Endothelial cell (in vitro differentiated cells): ENCODE measurements at places on chromosomes 4 and X. TPM values are rescaled to one million over a fixed set of nuclear protein-coding genes. Genes with fewer than 3 reads are reported as not detected.
A peak's percentile ranks its signal among the peaks of the same experiment; 100 is the strongest.

The ODAPH gene
- total RNA-seq = not detected

The PDLIM3 gene
- 0.67 TPM for total RNA-seq

DNA sequence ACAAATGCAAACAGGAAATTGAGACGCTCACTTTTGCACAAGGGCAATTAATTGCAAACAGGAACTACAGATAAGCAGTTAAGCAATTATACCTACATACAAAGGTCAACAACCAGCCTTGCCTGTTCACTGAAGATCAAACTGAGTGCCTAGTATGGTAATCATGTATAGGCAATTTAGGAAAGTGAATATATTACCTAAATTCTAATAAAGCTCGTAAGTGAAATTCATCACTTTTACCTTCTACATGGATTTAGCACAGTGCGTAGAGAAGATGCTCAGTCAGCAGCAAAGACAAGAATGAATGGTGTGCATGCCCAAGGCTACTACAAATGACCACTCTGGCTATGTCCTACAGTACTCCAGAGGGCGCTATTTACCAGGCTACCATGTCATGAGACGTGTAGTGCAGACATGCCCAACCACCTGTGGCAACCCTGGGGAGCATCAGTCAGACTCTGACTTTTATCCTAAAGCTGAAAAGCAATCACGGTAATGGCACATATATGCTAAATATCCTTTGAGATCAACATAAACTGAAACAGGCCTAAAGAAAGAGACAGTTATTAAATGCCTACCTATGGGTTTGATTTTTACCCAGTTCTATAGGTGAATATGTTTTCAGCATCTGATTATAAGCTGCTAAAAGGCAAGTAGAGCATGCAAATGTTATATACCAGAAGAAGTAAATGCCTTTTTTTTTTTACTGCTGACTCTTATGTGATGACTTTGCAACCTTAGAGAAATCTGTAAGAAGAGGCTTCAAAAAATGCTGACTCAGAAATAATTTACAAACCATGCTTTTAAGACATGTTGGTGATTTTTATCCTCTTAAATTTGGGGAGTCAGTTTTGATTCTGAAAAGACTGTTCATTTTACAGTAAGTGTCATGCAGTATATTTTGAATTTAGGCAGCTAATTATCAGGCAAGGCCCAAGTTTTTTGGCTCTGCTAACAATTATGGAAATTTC is 178.0 kb downstream of the PPP3CA start:
- DNase-seq = peak; percentile 65

The GPR119 gene
- not detected for total RNA-seq

- no peak for DNase-seq
Measured at GRCh38 chr4:173200103-173200884, 31.7 kb downstream of the GALNT7 start.

The CYLC1 gene
- total RNA-seq = not detected

GRCh38 chr4:98932539-98932938 is 3.6 kb upstream of the EIF4E start:
- no peak for DNase-seq

The RPL39 gene
- total RNA-seq = 1,381 TPM

DNA sequence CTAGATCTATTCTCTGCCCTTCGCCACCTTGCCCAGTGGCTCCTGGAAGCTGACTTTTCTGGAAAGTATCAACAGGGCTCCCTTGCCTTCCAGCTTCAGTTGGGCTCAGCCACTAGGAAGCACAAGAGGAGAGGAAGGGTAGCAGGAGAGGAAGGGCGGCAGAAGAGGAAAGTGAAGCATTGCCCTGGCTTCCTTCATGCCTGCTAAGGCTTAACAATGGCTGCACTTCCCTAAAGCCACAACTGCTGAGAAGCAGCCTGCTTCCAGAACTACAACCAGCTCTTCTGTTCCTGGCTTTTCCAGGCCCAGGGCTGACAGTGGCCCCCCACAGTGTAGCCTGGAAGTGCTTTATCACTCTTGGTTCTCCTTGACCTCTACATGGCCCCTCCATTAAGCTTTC is 29.1 kb upstream of the PGM2 start:
- DNase-seq = no peak

The TECRL gene
- total RNA-seq = not detected

- DNase-seq = no peak
Measured at GRCh38 chr4:37304612-37305011, 60.1 kb downstream of the NWD2 start.

The CFAP47 gene
- 0.44 TPM for total RNA-seq

GRCh38 chr4:158914218-158914617 is 145.4 kb downstream of the FNIP2 start:
- no peak for DNase-seq

The CTAG1A gene
- not detected for total RNA-seq

- no peak for DNase-seq
Measured at GRCh38 chrX:100717363-100717762, 14.6 kb downstream of the SYTL4 start.

The EFNB1 gene
- total RNA-seq = 7.8 TPM

DNA sequence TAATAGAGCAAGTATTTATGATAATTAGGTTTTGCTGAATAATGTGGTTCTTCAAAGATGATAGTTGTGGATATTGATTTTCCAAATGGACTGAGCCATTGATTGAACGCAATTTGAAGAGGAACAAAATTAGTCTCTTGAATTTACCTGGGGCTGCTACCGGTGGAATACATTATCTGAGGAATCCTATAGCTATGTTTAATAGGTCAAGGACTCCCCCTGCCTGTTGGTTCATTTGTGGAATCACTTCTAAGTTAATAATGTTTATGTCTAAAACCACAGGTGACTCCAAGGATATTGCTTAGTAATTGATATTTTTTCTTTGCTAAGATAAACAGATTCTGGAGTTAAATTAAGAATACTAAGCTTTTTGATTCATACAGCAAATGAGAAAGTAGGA is 576.0 kb upstream of the PABPC4L start:
- peak; percentile 9 for DNase-seq

- DNase-seq = no peak
Measured at GRCh38 chr4:3404546-3404945, 37.2 kb upstream of the HGFAC start.

The CCDC149 gene
- total RNA-seq = 4.0 TPM

The HPGD gene
- total RNA-seq = 14.6 TPM

- DNase-seq = no peak
Measured at GRCh38 chr4:109977854-109978501, 65.3 kb downstream of the EGF start.

The STEEP1 gene
- 24.2 TPM for total RNA-seq

- DNase-seq = no peak
Measured at GRCh38 chr4:1403177-1403583, 3.1 kb downstream of the NKX1-1 start.

DNA sequence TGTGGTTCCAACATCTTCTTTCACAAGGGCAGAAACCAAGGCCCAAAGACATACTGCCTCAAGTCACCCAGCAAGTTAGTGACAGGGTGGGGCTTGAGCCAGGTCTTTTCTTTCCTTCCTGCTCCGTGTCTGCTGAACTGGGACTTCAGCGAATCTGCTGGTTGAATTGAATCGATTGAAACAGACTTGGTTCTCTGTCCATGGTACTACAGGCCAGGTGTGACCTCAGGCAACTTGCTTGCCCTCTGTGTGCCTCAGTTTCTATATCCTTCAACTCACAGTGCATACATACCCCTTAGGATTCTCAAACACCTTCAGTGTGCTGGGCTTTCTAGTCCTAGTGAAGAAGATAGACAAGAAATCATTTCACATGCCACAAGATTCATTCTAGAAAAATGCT is 2.0 kb upstream of the ABLIM2 start:
- DNase-seq = no peak

DNA sequence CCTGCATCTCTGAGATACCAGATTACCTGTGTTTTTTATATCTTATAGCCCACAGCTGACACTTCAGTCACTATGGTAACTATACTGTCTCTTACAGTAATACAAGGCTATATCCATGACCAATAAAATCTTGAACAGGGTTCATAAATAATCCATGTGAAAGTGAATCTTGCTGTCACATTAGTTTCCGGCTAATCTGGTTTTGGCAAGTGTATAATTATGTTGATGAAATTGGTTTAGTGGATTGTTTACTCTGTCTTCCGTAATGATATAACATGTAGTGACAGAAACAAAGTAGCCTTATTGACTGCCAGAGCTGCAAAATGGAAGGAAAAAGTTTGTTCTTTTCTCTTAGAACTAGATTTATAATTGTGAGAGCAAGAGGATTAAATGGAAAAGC is 686.6 kb upstream of the PABPC4L start:
- no peak for DNase-seq

GRCh38 chrX:44568196-44568595 is 25.5 kb upstream of the FUNDC1 start:
- DNase-seq = no peak

DNA sequence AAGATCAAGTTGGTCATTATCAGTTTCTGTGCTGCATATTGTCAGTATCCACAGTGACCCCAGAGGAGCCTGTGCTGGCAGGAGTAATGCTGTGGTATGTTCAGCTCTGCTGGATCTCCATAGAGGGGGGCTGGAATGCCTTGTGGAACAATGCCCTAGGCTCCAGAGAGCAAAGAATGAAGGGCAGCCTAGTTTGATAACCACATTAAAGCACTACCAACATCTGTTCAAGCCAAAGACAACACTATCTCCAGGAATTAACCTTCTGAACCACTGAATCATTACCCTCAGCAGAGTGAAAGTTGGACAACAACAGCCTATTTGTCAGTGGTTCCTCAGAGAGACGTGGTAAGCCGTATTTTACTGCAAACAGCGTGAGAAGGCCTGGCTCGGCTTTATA is 192.3 kb upstream of the CXorf66 start:
- DNase-seq = no peak

The MAGEA1 gene
- total RNA-seq = not detected

GRCh38 chr4:8910100-8910821 is 38.6 kb upstream of the HMX1 start:
- DNase-seq = peak; percentile 3

GRCh38 chrX:138026211-138026610 is 460.3 kb downstream of the ZIC3 start:
- DNase-seq = no peak

DNA sequence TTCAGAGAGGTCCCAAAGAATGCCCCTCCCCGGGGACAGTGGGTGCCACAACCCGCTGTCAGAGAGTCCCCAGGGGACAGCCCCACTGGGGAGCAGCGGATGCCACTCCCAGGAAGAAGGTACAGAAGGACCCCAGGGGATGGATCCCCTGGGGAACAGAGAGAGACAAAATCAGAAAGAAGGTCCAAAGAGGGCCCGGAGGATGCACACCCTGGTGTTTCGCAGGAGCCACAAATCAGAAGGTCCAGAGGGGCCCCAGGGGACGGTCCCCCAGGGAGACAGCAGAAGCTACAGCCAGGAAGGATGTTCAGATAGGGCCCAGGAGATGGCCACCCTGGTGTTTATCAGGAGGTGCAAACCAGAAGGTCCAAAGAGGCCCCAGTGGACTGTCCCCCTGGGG is 1.4 kb downstream of the TEX13D start:
- DNase-seq = no peak

DNA sequence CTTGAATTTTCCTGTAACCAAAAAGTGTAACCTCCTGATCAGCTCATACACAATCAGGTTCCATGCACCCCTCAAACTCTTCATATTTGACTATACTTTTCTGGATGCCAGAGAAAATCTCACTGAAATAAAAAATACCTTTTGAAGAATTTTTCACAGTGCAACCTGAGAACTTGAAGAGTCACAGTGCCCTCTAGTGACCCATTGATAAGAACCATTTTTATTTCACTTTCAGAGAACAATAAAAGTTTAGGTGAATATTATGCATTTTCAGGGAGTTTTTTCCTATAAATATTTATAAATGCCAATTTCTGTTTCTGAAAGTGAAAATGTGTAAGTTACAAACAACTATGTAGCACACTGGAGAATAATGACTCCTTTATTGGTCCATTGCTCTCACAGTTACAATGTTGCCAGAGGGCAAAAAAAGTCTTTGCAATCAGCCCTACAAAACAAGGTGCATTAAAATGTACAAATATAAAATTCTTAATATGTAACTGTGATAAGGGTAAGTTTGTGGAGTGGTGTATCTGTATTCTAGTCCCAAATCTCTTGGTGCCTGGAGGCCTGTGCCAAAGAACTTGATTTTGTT is 153.6 kb upstream of the INTU start:
- no peak for DNase-seq

DNA sequence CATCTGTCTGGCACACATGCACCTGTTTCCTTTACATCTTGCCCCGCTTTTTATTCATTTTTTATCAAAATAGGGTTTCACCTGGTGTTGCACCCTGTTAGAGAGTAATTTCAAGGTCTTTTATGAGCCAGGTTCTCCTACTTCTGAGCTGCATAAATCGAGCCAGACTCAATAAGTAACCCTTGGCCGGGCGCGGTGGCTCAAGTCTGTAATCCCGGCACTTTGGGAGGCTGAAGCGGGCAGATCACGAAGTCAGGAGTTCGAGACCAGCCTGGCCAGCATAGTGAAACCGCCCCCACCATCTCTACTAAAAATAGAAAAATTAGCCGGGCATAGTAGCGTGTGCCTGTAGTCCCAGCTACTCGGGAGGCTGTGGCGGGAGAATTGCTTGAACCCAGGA is 1.0 kb upstream of the PPP2R3B start:
- DNase-seq = no peak

DNA sequence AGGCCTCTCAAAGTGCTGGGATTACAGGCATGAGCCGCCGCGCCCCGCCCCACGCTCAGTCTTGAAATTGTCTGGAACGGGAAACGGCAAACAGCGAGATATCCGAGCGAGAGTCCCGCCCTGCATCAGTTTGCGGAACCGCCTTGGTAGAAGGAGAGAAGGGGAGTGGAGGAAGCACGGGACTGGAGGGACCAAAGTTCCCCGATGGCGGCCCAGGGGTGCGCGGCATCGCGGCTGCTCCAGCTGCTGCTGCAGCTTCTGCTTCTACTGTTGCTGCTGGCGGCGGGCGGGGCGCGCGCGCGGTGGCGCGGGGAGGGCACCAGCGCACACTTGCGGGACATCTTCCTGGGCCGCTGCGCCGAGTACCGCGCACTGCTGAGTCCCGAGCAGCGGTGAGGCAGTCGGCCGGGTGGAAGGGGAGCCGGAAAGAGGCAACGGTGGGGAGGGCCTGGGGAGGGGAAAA is at the start of gene BST1:
BST1 (plus strand) TSS at position 125 of the 463 bp plus-strand sequence; CDS start at position 205, 80 bp downstream.
- DNase-seq = peak; percentile 57

DNA sequence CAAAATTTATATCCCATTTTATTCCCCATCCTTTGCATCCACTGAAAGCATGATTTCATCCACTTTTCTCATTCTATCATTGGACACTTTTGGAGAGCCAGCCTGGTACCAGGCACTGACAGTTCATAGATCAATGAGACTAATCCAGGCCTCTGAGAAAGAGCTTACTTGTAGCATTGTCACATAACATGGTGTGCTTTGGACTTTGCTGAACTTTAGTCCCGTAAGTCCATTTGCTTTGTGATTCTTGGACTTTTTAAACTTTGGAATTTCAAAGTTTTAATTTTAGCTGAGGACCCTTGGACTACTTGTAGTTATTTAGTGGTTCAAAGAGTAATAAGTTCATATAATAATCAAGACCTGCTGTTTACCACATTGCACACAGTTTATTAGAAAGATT is 11.5 kb downstream of the LIAS start:
- no peak for DNase-seq

DNA sequence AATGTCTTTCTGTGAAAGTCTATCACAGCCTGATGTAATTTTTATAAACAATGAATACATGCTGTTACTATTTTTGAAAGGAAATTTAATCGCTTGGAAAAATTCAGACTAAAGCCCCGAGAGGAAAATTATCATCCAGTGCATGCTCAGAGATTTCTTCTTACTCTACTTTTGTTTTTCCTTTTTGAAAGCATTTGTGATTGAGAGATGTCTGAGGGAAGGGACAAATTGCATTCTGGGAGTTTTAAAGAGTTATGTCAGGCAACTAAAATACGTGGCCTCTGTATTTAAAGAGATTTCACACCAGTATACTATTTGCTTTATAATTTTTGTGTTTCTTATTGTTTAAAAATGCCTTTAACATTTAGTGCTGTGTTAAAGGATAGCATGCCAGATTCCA is 1.4 kb upstream of the ZFX start:
- DNase-seq = no peak

The AKAP4 gene
- total RNA-seq = not detected

The HERC5 gene
- 9.1 TPM for total RNA-seq
